ENCODE measurements at places on chromosomes 4 and X. TPM values are rescaled to one million over a fixed set of nuclear protein-coding genes. Genes with fewer than 3 reads are reported as not detected.
A peak's percentile ranks its signal among the peaks of the same experiment; 100 is the strongest.

The PGAM4 gene
- not detected for total RNA-seq

The ZNF275 gene
- 13.9 TPM for total RNA-seq

The HTN1 gene
- not detected for total RNA-seq

The MTM1 gene
- total RNA-seq = 7.9 TPM

The CENPI gene
- 39.8 TPM for total RNA-seq

The MAGEA2 gene
- not detected for total RNA-seq

DNA sequence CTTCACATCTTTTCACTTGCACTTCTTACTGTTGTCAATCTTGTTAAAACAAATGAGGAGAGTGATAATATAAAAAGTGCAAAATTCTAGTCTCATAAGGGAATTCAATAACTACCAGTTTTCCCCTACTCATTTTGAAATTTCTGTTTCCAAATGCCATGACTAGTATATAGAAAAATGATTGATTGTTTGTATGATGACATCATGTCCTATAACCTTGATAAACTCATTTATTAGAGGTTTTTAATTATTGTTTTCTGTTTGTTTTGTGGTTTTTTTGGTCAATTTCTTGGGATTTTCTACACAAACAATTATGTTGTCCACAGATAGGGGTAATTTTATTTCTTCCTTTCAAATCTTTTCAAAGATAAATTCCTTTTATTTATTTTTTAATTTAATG lies 559.1 kb downstream of the TLL1 start:
- no peaks in the 10 kb centered on the region for H3K27me3 ChIP-seq
- H3K27ac ChIP-seq = no peak overlapping the region
- no peaks in the 10 kb centered on the region for H3K4me1 ChIP-seq
- DNase-seq = no peak
- H3K4me3 ChIP-seq = no peak overlapping the region
- no peaks in the 10 kb centered on the region for H3K36me3 ChIP-seq

- no peak for DNase-seq
- no peaks in the 10 kb centered on the region for H3K4me1 ChIP-seq
- H3K36me3 ChIP-seq = peaks cover 2% of the 10 kb centered on the region
- no peaks in the 10 kb centered on the region for H3K27me3 ChIP-seq
- H3K27ac ChIP-seq = no peak overlapping the region
These were observed 29.4 kb downstream of the EVC2 start for GRCh38 chr4:5678977-5679376.

DNA sequence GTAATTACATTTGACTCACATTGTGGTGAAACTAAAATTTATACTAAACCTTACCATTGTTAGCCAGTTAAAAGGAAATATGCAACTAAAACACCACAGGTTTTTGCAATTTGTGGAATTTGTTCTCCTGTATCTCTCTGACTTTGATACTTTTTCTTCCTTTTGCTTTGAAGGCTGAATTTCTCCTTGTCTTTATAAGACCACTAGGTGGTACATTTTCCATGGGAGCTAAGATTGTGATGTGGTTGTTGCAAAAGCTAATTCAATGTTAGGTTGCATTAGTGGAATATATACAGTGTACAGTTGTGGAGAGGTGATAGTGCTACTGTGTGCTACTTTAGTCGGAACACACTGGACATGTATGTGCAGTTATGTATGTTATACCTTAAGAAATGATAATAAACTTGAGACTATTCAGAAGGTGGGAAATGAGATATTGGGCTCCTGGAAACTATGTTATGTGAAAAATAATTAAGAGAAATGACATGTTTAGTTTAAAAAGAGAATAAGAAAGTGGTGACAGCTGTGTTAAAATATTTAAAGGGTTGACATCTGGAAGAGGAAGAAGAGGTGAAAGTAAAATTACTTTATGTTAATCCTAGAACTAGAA lies 70.3 kb downstream of the ARL9 start:
- H3K36me3 ChIP-seq = peaks cover 2% of the 10 kb centered on the region
- no peak overlapping the region for H3K4me3 ChIP-seq
- DNase-seq = no peak

DNA sequence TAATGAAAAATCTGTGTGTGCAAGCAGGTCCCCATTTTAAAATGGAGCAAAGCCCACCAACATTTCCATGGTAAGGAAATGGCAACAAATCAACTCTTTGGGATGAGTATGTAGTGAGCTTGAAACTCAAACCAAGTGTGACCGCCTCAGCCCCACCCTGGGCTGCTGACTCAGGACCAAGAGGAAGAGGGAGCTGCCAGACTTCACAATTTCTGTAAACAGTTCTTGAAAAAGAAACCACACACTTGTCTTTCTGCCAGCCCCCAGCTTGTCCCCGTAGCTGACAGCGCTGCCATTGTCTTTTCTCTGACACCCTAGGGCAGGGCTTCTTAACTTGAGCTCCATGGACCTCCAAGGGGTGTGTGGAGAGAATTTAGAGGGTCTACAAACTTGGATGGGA lies 10.3 kb downstream of the RTL5 start:
- no peak overlapping the region for H3K4me3 ChIP-seq
- H3K36me3 ChIP-seq = no peaks in the 10 kb centered on the region
- H3K27me3 ChIP-seq = no peaks in the 10 kb centered on the region
- peaks cover 44% of the 10 kb centered on the region for H3K4me1 ChIP-seq
- DNase-seq = no peak

- peak overlapping the region; percentile 98 for H3K4me3 ChIP-seq
- H3K36me3 ChIP-seq = peaks cover 3% of the 10 kb centered on the region
- peak; percentile 66 for DNase-seq
- no peaks in the 10 kb centered on the region for H3K27me3 ChIP-seq
These were observed 2.6 kb downstream of the NLGN4X start for GRCh38 chrX:6225911-6226595.

DNA sequence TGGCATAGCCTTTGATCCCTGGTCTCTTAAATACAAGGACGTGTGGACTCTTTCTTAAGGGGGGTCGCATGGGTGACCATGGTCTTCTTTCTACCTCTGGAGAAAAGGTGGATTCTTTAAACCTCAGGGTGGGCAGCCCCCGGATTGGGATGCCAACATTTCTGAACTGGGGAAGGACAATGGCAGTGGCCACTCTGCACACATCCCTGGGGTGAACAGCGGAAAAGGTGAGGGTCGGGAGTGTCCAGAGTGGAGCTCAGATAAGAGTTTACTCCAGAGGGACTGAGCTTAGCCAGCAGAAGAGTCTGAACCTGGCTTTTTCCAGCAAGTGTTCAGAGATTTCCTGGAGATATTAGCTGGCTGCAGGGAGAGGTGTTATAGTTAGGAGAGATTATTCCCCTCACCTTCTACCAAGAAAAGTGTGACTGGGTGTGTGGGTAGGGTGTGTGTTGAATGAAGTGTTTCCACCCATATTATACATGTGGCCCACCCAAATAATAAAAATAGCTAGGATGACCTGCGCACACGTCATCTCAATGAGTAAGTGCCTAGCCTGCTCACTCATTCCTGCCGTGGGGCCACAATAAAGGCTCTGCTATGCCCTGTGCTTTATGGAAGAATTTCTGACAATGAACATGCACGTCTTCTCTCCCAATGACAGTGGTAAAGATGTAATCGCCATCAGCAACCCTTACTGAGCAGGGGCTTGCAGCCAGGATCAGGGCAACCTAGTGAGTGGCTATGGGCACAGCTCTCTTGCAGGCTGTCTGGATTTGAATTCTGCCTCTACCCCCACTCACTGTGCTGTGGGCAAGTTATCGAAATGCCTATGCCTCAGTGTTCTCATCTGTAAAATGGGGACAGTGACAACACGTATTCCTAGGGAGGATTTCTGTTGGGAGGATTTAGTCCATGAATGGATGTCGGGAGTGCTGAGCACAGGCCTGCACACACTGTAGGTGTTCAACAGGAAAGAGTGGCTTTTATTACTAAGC lies 76.6 kb downstream of the SLC2A9 start:
- H3K4me1 ChIP-seq = peaks cover 15% of the 10 kb centered on the region
- DNase-seq = no peak
- H3K4me3 ChIP-seq = no peak overlapping the region
- peak overlapping the region; percentile 43 for H3K27ac ChIP-seq
- no peaks in the 10 kb centered on the region for H3K27me3 ChIP-seq

GRCh38 chrX:65516756-65517155 lies 17.8 kb downstream of the LAS1L start:
- H3K27me3 ChIP-seq = no peaks in the 10 kb centered on the region
- H3K4me3 ChIP-seq = no peak overlapping the region

DNA sequence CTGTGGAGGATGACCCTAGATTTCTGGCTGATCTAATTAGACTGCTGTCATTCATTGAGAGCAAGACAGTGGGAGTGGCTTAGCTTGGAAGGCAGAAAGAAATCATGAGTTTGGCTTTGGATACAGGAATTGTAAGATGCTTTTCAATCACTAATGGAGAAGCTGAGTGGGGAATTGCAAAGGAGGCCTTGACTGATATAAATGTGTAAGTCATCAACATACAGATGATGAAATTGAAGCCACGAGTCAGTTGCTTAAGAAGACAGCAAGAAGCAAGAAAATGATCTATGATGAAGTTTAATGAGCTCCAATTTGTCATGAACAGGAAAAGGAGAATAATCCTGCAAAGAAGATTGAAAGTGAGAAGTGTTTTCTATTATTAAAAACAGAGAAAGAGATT lies 136.7 kb upstream of the C1QTNF7 start:
- no peaks in the 10 kb centered on the region for H3K27me3 ChIP-seq
- DNase-seq = no peak
- no peaks in the 10 kb centered on the region for H3K36me3 ChIP-seq
- no peaks in the 10 kb centered on the region for H3K4me1 ChIP-seq
- H3K4me3 ChIP-seq = no peak overlapping the region
- H3K27ac ChIP-seq = no peak overlapping the region

GRCh38 chr4:170875868-170876267 lies 786.1 kb upstream of the AADAT start:
- DNase-seq = no peak
- no peak overlapping the region for H3K4me3 ChIP-seq
- H3K4me1 ChIP-seq = no peaks in the 10 kb centered on the region

GRCh38 chr4:80425124-80426100 lies 89.9 kb downstream of the CFAP299 start:
- no peaks in the 10 kb centered on the region for H3K27me3 ChIP-seq
- DNase-seq = no peak
- peak overlapping the region; percentile 83 for H3K27ac ChIP-seq
- H3K4me1 ChIP-seq = peaks cover 8% of the 10 kb centered on the region
- H3K36me3 ChIP-seq = no peaks in the 10 kb centered on the region

- H3K4me1 ChIP-seq = no peaks in the 10 kb centered on the region
- no peak overlapping the region for H3K4me3 ChIP-seq
- no peak overlapping the region for H3K27ac ChIP-seq
- no peak for DNase-seq
- no peaks in the 10 kb centered on the region for H3K27me3 ChIP-seq
These were observed 191.6 kb upstream of the GALNTL6 start for GRCh38 chr4:171621646-171622045.

DNA sequence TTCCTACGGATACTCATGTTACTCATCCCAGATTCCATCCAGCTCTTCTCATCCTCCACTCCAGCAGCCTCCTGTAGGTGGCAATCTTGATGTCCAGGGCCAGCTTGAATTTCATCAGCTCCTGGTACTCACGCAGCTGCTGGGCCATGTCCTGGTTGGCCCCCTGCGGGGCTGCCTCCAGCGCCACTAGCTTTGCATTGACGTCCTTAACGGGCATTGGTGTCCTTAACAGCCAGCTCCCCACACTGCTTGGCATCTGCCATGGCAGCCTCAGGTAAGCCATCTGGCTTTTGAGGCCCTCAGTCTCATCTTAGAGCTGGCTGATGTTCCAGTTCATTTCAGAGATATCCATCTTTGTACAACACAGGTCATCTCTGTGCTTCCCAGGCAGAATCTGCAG lies 223.7 kb downstream of the FGF13 start:
- no peak for DNase-seq
- H3K27me3 ChIP-seq = no peaks in the 10 kb centered on the region
- no peak overlapping the region for H3K27ac ChIP-seq
- H3K4me1 ChIP-seq = no peaks in the 10 kb centered on the region
- H3K4me3 ChIP-seq = no peak overlapping the region

DNA sequence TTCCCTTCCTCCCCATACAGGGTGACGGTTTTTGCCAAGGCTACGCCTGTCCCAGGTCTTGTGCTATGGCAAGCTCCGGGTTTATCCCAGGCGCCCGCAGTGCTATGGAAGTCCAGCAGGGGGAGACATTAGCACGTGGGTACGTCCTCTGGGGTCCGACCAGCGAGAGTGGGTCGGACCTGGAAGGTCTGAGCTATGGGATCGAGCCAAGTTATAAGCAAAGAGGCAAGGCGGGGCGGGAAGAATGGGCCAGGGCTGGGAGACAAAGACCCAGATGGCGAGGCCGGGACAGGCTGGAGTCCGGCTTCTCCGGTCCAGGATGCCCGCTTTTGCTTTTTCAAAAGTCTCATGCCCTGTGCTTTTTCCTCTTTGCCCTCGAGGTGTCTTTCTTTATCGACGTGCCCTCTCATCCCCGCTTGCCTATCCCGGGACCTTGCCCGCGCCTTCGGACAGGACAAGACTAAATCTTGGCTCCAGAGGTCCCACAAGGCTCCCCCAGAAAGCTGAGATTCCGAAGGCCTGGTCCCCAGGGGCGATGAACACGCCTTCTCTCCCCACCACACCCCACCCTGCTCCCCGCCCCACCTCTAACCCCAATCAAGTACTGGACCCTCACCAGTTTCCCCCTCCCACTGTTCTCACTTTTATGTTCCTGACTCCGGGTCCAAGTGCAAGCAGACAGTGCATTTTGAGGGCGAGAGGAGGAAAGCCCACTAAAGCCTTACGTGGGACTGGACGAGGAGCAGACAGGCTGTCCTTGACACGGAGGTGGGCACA lies 785 bp upstream of the EFNB1 start:
- DNase-seq = peak; percentile 85
- peak overlapping the region; percentile 98 for H3K4me3 ChIP-seq
- peaks cover 2% of the 10 kb centered on the region for H3K27me3 ChIP-seq
- peak overlapping the region; percentile 40 for H3K27ac ChIP-seq

DNA sequence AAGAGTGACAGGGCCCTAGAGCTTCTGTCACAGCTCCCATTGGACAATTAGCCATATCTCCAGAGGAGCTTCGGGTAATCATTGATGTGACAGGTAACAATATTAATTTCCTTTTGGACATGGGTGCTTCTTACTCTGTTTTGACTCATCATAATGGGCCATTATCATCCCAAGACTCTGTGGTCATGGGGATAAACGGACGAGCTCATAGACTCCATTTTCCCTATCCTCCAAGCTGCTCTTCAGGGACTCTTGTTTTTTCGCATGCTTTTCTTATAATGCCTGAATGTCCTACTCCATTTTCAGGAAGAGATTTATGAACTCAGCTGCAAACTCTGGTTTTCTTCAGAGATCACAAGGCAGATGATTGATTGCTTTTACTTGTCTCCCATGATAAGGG lies 17.0 kb upstream of the UGT2B17 start:
- H3K36me3 ChIP-seq = no peaks in the 10 kb centered on the region
- H3K4me3 ChIP-seq = no peak overlapping the region
- H3K27ac ChIP-seq = no peak overlapping the region
- H3K27me3 ChIP-seq = no peaks in the 10 kb centered on the region

DNA sequence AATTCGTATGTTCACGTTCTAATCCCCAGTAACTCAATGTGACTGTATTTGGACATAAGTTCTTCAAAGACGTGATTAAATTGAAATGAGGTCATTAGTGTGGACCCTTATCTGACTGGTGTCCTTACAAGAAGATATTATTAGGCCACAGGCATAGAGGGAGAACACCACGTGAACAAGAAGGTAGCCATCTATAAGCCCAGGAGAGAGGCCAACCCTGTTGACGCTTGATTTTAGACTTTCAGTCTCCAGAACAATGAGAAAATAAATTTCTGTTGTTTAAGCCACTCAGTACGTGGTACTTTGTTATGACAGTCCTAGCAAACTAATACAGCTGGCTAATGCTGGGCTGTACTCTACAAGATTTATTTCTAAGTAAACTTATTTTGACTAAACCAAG lies 1.5 kb upstream of the EIF1AX start:
- H3K4me3 ChIP-seq = peak overlapping the region; percentile 53
- no peak for DNase-seq
- no peak overlapping the region for H3K27ac ChIP-seq
- H3K36me3 ChIP-seq = peaks cover 9% of the 10 kb centered on the region
- peaks cover 16% of the 10 kb centered on the region for H3K4me1 ChIP-seq
